Type B pancreatic cell (in vitro differentiated cells): ENCODE measurements at places on chromosomes 12 and 14.
A peak's percentile ranks its signal among the peaks of the same experiment; 100 is the strongest.

DNA sequence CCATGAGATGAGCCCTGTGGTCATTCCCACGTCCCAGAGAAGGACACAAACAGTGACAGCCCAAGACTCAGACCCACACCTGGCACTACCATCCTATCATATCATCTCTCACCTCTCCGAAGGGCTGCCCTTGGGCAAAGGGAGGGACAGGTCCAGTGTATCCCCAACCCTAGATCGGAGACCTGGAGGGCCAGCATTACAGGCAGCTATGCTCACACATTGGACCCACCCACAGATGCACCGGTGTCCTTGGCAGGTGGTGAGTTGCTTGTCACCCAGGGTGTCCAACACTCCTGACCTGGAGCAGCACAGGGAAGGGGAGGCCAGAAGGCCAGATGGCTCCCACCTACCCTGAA lies 117.4 kb downstream of the DICER1 start:
- peak; percentile 58 for DNase-seq

DNA sequence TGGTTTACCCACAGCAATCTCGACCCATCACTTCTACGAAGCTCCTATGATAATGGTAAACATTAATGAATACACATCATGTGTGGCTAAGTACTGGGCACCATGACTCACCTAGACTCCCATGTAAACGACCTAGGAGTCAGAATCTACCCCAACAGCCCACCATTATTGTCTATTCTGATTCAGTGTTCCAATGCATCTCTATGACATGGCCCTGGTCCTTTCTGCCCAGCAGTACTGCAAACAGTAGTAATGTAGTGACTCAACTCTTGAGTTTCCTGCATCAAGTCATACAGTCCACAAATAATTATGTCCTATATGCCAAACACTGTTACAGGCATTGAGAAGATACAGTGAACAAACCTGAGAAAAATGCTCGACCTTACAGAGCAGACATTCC lies 14.6 kb downstream of the GTF2A1 start:
- no peak for DNase-seq

GRCh38 chr12:121793440-121793837 lies at the start of gene RHOF:
TSS of gene RHOF (minus strand) at chr12:121793688. CDS start at chr12:121793633, 55 bp downstream.
- no peak for DNase-seq

- DNase-seq = no peak
Measured at GRCh38 chr14:74548881-74549280, 55.3 kb downstream of the ISCA2 start.

GRCh38 chr14:21322716-21323115 lies 42.8 kb downstream of the RPGRIP1 start:
- DNase-seq = no peak

DNA sequence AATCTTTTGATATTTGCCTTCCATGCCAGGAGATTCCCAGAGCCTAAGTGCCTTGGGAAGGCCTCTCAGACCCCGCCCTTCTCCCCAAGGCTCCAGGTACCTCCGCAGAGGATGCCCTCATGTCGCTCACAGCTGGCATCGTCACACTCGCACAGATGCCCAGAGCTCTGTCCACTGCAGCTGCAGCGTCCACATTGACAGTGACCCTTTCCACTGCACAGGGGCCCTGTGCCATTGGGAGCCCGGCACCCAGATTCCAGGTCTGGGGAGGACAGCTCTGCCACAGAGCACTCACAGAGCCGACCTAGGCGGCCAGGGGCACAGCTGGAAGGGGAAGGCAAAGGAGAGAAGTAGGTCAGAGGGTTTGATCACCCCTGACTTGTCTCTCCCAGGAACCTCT lies 12.3 kb upstream of the CSAD start:
- no peak for DNase-seq

DNA sequence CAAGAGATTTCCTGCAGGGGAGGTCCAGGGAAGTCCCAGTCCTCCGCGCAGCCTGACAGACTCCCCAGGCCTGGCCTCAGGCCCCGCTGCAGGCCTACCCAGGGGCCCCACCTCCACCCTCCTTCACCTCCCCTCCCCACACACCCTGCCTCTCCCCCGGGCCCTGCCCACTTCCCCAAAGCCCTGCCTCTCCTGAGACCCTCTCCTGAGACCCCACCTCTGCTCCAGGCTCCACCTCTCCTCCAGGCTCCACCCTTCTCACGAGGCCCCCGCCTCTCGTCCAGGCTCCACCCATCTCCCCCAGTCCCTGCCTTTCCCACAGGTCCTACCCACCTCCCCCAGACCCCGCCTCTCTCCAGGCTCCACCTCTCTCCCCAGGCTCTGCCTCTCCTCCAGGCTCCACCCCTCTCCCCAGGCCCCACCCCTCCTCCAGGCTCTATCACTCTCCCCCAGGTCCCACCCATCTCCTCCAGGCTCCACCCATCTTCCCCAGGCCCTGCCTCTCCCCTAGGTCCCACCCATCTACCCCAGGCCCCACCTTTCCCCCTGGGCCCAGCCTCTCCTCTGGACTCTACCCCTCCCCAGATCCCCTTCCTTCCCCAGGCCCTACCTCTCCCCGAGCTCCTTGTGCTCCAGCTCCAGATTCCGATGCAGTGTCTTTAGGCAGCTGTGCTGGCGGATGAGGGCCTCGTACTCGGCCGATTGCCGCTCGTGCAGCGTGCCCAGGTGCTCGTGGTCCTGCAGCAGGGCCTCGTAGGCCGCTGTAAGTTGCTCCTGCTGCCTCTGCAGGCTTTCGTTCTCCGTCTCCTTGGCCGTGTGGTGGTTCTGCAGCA lies 58.8 kb upstream of the GPR68 start:
- DNase-seq = no peak

- no peak for DNase-seq
Measured at GRCh38 chr12:52956987-52957386, 8.1 kb downstream of the KRT18 start.

- DNase-seq = no peak
Measured at GRCh38 chr14:23421594-23421993, 13.5 kb upstream of the MYH6 start.

DNA sequence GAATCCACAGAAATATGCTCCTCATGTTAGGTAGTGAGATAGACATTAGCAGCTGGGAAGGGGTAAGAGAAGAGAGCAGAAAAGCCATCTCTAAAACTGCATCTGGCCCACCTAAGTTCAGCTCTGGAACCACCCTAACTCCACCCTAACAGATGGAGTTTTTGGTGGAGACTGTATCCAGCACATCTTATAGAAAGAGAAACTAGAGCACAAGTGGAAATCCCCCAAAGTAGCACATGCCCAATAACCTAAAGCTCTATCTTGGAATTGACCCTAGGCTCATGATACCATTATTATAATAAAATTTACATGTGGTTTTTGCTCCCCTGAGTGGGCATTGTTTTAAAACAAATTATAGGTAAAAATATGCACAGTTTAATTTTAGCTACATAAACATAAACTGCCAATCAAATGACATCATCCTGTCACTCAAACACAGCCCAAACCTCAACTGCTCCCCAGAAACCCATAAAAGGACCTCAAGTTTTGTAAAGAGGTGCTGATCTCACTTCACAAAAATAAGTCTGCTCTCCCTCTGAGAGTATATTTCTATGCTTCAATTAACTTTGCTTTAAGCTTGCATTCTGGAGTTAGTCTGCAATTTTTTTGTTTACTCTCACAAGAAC lies 206.4 kb downstream of the PIK3C2G start:
- DNase-seq = no peak

GRCh38 chr14:30906752-30907658 lies 32.6 kb downstream of the COCH start:
- DNase-seq = no peak
